G401 (cell line): ENCODE measurements at places on chromosomes 13 and 19.

GRCh38 chr19:40933025-40933424 is 51.0 kb upstream of the CYP2A7 start:
- no peak for DNase-seq

- DNase-seq: no peak
Measured at GRCh38 chr19:18862976-18863842, 31.4 kb downstream of the UPF1 start.

DNA sequence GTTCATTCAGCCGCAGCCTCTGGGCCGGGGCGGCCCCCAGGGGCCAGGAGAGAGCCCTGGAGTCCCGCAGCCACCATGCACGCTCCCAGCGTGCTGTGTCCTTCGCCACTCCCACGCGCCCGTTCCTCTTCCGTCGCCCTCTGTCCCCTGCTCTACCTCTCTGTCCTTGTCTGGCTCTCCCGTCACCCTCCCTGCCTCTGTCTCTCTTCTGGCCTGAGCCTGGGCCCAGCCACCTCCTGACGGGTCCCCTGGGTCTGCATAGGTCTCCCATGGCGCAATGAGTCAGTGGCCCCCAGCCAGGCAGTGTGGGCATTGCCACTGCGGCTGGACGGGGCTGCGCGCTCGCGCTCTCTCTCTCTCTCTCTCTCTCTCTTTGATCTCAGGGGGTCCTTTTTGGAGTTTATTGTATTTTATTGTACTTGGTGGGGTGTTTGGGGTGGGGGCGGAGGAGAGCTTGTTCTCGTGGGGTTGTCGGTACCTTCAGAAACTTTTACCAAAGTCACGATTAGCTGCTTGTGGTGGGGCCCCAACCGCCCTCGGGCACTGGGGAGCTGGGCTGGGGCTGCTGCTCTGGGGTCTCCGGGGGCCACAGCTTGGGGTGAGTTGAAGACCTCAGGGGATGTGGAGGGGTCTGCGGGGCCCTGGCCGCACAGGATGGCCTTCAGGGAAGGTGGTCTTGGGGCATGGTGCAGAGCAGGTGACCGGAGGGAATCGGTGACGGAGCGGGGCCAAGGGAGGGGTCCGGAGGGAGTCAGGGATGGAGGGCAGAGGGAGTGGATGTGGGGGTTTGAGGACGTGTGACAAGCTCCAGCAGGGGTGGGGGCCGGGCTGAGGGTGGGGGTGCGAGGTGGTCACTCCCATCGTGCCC is 1.7 kb upstream of the TGFBR3L start:
- no peak for DNase-seq

DNA sequence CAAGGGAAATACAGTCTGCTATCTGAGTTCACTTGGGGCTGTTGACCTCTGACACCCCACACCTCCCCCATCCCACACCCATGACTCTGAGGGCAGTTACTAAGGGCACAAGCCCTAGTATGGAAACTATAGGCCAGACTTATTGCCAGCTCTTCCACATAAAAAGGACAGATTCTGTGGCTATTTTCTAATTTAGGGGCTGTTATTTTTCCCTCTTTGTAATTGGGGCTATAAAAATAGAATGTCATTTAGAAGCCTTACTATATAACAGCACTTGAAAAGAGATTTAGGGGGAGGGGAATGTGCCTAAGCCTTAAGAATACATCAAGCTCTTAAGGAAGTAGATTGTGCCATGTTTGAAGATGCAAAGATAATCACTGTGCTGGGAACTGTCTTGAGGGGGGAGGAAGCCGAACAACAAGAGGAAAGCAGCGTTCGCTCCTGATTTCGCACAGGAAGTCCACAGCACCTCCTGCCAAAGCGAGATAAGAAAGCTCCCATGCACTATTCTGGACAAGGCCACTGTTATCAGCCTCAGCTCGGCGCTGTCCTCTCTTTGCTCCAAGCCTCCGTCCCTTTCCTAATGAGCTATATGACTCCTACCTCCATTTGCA is 86.6 kb downstream of the FLT1 start:
- no peak for DNase-seq

DNA sequence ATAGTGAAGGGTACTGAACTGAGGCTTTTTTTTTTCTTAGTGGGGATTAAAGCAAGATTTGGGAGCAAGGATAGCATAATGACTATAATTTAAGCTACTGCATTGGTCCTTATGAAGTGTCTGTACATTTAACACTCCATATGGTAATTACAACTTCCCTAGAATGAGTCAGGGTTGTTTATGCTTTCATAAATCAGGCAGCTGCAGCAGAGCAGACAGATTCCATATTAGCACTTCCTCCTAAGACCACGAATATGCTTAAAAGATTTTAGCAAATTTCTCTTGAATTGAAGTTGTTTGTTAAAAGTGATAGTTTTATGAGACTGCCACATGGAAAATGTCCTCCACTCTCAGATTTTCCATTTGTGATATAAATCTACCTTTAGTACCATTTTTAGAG is 401.1 kb upstream of the SPRY2 start:
- no peak for DNase-seq

GRCh38 chr19:57227502-57227901 is 3.3 kb upstream of the AURKC start:
- DNase-seq: no peak

DNA sequence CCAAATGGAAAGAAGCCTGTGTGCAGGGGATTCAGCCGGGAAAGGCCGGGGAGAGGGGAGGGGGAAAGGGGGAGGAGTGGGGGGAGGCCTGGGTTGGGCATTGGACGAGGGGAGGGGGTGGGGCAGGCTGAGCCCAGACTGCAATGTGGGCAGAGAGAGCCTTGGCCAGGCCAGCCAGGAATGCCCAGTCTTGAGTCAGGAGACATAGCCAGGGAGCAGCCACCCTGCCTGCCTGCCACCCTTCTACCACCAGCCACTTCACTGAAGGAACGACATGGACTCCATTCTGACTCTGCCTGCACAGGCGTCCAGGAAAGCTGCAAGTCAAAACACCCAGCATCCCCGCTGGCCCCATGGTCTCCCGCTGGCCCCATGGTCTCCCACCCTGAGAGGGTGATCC is 498 bp downstream of the PROZ start:
- DNase-seq: no peak

GRCh38 chr13:113624235-113624587 is 33.8 kb downstream of the ATP4B start:
- DNase-seq: no peak

- no peak for DNase-seq
Measured at GRCh38 chr13:58018865-58019264, 387.3 kb downstream of the PCDH17 start.

GRCh38 chr13:69283301-69283700 is 824.3 kb upstream of the ATXN8OS start:
- DNase-seq: no peak

- DNase-seq: peak; percentile 65
Measured at GRCh38 chr13:80979035-80979641, 638.2 kb upstream of the SPRY2 start.

GRCh38 chr13:110361365-110361911 is 54.4 kb downstream of the COL4A2 start:
- DNase-seq: no peak

- DNase-seq: no peak
Measured at GRCh38 chr19:38076337-38076736, 147.7 kb downstream of the DPF1 start.

DNA sequence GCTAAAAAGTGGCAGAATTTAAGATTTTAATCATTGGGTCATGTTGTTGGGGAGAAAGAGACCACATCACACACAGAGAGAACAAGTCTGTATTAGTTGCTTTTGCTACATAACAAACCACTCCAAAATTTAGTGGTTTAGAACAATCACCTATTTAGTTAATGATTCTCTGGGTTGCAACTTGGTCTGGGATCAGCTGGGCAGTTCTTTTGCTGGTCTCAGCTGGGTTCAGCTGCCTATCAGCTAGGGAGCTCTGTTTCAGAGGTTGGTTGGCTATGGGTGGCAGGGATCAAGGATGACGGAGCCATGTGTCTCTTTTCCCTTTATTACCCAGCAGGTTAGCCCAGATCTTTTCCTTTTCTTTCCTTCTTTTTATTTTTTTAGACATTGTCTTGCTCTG is 8.9 kb downstream of the PINLYP start:
- no peak for DNase-seq

GRCh38 chr19:11534948-11535347 is 3.7 kb upstream of the CNN1 start:
- DNase-seq: peak; percentile 38

DNA sequence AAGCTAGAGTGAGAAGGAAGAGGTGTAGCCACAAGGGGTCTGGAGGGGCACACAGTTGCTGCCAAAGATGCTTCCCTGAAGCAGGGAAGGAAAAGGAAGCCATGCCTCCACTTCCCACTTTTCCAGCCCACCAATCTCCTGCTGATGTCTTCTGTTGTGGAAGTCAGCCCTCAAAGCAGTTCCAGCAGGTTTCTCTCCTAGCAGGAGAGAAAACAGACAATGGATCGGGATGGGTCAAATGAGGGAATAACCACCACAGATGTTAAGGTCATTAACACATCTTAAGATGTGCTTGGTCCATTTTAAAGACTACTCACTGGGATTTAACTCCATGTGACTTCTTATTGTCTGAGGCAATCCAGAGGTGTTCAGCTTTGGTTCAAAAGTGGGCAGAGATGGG is 284.1 kb upstream of the SOX21 start:
- no peak for DNase-seq

DNA sequence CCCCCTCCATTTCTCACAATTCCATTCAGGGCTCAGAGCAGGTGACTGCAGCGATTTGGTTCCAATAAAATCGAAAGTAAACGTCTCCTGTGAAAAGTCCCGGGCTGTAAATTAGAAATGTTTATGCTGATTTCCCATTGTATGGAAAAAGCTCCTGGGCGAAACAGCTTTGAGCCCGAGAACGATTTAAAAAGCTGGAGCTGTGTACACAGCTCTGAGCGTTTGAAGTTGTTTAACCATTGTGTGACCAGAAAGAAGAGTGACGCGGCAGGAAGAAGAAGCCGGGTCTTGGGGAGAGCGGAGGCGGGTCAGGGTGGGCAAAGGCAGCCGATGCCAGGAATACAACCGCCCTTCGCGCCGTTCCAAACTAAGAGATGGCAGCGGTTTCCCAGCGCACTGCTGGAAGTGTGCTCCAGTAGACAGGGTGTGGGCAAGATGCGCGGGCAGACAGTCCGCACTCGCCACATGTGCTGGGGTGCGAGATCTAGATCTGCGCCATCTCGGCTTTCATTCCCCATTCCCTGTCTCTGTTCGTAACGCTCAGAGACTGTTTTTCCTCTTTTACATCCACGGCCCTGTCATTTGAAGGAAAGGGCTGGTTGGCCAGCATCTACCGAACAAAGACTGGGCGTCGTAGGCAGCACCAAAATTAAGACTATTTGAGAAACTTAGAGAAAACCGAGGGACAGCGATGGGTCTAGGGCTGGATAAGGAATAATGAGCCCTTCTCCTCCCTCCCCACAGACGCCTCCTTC is 960 bp upstream of the GSX1 start:
- DNase-seq: no peak

DNA sequence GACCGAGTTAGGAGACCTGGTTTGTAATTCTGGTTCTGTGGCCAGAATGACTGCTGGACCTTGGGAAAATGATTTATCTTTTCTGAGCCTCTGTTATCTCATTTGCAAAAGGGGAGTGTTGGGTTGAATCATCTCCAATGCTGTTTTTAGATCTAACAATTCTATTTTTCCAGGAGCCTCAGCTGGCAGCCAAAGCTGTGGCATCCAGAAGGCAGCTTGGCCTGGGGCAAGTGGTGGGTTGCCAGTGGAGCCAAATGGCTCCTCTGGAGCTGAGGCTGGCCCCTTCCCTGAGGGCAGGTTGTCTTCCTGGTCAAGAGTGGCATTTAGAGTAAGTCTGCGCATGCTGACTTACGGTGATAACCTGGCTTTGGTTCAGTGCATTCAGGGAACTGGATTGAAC is 21.3 kb downstream of the B3GLCT start:
- DNase-seq: no peak

DNA sequence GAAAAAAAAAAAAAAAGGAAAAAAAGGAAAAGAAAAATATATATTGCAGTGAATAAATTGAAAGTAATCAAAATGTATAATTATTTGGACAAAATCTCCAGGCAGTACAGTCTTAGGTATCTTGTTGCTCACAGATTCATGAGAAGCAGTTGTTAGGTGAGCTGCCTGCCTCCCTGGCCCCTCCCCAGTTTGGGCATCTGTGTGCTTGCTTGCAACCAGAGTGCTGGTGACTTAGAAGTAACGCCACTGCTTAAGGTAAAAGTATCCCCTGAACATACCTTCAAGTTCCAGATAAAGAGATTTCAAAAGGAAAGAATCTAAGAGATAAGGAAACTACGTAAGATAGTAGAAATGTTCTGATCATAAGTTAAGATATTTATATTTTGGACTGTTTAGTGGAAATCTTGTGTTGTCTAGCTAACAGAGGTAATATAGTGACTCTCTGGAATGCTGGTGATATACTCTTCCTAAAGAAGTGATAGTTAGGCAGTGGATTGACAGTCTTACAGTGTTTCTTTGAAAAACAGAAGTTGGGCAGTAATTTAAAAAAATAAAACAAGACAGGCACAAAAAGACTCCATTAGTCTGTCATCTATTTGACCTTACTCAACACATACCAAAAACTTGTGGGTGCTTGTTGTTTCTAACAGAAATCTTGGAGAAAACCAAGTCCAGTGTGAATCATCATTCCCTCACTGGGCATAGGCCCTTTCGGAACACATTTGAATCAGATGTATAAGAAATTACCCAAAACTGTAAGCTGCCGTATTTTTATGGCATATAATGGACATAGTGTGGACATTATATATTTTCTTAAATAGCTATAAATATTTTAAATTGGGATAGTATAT is 38.3 kb upstream of the KCTD4 start:
- no peak for DNase-seq

DNA sequence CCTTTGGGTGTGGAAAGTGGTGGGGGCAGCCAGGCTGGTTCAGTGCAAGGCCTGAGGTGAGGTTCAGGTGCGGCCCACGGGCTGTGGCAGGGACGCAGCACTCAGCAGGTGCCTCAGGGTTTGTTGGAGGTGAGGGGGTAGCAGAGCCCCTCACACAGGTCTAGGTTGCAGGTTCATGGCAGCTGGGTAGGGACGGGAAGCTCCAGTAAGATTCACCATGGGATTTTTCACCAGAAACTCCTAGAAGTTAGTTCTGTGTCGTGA is 14.0 kb downstream of the MCF2L start:
- peak; percentile 24 for DNase-seq

DNA sequence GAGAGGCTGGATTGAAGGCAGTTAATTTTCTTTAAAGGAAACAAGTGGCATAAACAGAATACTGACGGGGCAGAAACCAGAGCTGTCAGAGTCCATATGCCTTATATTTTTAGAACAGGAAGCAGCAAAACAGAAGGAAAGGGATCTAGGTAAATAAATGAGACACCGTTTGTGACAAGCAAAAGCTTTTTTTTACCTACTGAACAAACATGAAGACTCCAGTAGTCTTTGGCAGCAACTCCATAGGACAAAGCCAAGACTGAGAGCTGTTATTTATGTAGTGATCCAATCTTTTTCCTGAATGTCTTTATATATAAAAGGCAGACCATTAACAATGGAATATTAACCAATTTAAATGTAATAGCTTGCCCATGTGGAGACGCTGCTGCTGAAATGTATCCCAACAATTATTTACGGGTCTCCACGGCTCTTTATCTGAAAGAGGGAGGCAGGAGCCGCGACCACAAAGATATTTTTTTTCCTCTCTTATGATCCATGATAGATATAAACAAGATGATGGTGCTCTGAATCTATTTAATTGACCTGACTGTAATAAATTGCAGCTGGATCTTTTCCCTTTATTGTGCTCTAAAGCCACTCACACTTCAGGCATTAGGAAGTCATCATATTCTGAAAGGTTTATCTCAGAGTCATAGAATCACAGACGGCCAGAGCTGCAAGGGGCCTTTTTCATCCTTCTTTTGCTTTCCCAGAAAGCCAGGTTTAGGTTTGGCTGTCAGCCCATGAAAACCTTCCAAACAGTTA is 687.8 kb downstream of the EFNB2 start:
- peak; percentile 91 for DNase-seq
